CD4-positive, alpha-beta T cell (primary cell): ENCODE measurements at places on chromosomes 12 and 14. TPM values are rescaled to one million over a fixed set of nuclear protein-coding genes. Genes with fewer than 3 reads are reported as not detected.

GRCh38 chr12:112537710-112538396, 119.1 kb downstream of the PTPN11 start:
- no peak for DNase-seq

GRCh38 chr14:37384870-37385596, 187.3 kb downstream of the MIPOL1 start:
- no peak for DNase-seq

- DNase-seq: no peak
These were observed 53.8 kb downstream of the SCARB1 start for GRCh38 chr12:124809878-124810277.

- DNase-seq: peak; percentile 36
These were observed 2.7 kb downstream of the RAP1B start for GRCh38 chr12:68613209-68613904.

DNA sequence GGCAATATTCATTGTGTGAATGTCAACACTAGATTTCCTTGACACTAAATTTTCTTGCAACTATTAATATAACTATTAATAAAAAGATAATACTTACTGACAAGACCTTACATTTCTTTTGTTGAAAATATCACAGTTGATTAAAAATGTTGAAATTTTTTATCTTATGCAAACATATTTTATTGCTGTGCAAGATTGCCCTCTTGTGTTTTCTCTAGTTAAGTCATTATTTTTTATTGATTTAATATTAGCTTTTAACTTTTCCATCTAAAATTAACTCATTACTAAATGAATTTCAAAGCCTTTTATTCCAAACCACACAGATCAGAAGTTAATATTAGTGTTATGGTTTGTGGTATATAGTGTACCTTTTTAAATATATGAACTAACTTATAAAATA, 11.7 kb upstream of the NAA30 start:
- no peak for DNase-seq

DNA sequence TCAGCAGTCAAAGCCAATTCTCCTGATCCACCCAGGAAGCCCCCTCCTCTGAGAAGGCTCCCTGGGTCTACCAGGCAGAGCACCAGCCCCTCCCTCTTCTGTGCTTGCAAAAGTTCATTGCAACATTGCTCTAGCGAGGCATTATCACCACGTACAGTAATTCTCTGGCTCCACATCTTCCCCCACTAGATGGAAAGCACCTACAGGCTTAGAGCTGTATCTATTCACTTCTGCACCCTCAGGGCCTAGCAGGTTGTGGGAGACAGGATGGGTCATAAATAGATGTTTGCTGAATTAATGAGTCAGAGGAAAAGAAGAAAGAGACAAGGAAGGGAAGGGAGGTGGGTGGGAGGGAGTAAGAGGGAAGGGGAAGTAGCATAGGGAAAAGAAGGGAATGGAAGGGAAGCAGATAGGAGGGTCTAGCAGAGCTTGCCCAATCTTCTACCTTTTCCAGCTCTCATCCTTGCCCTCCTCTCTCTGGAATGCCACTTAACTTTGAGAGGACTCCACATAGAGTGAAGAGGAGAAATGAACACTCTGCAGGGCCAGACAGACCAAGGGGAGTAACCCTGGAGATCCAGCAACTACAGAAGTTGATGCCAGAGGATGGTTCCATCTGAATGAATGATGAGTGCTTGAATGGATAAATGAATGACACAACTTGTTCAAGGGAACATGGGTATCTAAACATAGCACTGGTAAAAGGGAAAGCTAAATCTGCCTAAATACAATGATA, 42.0 kb upstream of the NT5DC3 start:
- DNase-seq: no peak

DNA sequence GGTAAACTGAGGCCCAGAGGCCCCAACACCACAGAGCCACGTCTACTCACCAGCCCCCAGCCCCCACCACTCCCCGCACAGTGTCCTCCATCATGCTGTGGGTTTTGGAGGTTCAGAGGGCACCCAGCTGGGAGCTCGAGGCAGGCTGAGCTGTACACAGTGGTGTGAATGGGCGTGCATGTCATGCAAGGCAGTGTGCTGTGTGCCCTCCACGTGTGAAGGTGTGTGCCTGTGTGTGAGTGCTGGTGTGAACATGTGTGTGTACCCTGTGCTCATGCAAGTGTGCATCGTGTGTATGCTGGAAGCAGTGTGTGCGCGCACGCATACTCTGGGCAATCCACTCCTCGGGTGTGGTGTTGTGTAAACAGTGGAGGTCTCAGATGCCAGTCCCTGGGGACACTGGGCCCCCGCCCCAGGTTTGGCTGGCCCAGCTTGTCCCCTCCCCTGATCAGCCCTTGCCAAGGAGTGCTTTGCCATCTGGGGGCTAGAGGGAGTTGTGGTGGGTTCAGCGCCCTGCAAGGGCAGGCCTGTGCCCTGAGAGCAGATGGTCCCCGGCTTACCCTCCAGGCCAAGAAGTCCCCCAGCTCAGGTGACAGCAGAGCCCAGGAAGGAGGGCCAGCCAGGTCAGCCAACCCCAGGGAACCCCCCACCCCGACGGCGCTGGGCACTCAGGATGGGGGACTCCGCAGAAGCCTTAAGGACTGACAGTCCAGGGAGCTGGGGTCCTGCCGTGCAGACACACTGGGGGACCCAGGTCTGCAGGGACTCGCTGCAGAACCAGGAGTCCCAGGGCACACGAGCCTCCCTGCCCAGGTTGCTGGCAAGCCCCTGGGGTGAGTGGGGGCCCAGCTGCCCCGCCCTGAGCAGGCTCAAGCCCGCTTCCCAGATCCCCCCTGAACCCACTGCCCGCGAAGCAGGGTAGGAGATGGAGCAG, 23.8 kb upstream of the GPR132 start:
- DNase-seq: no peak

The IFI27 gene
- 2.2 TPM for total RNA-seq

The PLEKHG7 gene
- not detected for total RNA-seq

The SLC7A8 gene
- 0.73 TPM for total RNA-seq
